Liver (tissue), 10 donors: ENCODE measurements at places on chromosomes 7 and 10. TPM values are rescaled to one million over a fixed set of nuclear protein-coding genes. Genes with fewer than 3 reads are reported as not detected.

Gene TMEM120A
- 18.7 TPM for total RNA-seq

DNA sequence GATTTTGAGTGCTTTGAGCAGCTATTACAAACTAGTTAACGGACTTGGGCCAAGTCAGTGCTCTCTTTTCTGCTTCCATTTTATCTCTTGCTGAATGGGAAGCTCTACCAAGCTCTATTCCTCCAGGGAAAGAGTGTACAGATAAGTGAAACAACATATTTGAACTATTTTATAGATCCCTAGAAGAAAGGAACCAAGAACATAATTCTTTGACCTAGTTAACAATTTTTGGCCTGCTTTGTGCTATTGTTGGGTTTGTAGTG lies 244.8 kb downstream of the PRKG1 start:
- no peak for DNase-seq

Gene PRPS1L1
- not detected for total RNA-seq

Gene ERVW-1
- not detected for total RNA-seq

DNA sequence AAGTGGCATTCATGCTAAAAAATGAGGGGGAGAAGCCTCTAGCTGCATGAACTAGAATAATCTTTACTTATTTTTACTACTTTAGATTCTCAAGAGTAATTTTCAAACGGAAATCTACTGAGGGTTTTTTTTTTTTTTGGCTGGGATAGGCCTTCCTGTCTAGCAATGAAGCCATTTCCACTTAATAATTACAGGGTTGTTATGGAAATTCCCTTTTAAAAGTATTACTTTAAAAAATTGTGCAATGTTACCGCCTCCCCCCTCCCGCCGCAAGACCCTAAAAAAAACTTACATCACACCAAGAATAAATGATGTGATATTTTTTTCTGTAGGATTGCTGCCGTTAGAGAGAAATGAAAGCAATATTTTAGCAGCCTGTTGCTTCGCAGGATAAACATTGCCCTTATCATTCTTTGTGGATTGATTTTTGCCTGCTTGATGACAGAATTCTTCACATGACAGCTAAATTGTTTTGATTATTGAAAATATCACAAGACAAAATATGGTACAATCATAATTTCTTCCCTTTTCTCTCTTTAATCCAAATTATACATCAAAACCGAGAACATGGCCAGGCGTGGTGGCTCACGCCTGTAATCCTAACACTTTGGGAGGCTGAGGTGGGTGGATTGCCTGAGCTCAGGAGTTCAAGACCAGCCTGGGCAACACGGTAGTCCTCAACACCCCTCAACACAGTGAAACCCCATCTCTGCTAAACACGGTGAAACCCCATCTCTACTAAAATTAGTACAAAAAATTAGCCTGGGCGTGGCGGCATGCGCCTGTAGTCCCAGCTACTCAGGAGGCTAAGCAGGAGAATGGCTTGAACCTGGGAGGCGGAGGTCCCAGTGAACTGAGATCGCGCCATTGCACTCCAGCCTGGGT lies 32.8 kb downstream of the ARL4A start:
- no peak for DNase-seq

DNA sequence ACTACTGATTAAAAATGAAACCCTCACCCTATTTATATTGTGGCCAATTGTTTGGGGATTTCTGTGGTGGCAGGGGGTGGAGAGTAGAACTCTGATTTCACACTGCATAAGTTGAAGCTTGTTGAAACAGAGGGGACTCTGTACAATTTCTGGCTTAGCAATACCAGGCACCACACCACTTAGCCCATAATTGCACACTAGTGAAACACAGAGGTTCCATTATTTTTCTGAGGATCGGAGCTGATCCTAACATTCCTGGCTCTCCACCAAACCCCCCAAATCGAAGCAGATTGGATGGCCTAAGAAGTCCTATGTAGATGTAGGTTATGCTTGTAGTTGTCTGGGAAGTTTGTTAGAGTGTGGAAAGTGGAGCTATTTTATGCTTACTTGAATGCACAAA lies 47.0 kb downstream of the PTN start:
- no peak for DNase-seq

DNA sequence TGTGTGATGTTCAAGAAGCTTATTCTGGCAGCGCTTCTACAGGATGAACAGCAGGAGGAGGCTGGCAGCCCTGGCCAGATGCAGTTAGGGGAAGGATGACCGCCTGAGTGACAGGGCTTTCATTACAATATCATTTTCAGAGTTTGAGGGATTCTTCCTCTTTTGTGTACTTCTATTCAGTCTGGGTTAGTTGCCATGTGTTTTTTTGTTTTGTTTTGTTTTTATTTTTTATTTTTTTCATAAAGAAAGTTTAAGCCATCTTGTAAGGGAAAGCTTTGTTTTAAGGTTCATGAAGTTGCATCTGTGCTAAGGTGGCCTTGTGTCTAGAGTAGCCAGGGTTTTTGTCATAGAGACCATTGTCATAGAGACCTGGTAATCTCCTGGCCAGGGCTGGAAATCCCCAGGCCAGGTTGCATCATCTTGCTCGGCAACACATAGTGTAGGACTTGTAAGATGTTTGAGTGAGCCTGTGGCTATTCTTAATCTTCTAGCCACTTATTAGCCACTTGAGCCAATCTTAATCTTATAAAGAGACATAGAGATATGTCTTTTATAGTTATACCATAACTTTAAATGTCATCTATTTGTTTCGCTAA lies 230.5 kb upstream of the TMEM229A start:
- no peak for DNase-seq

- no peak for DNase-seq
Measured at GRCh38 chr10:107091126-107091525, 73.4 kb downstream of the SORCS1 start.

Gene ABHD11
- 5.9 TPM for total RNA-seq

Gene WDFY4
- 7.1 TPM for total RNA-seq

DNA sequence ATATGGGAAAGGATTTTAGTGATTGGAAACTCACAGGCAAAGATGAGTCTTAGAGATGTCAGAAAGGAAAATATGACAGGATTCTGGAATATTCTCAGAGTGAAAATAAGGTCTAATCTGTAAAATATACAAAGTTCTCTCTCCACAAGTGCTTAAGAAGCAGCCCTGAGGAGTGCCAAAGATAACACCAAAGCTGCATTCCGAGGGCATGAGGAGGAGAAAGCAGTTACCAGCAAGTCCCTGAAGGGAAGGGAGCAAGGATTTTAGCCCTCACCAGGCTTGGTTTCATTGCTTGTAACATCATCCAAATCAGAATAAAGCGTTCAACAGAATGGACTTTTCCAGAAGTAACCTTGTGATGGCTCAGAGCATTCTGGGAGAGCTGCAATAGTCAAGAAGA lies 31.4 kb upstream of the DLX6 start:
- DNase-seq: no peak

Gene SDK1
- 0.42 TPM for total RNA-seq

Gene MYOZ1
- 0.23 TPM for total RNA-seq
